NCI-H526 (cell line): ENCODE measurements at places on chromosomes 2 and 18.
A peak's percentile ranks its signal among the peaks of the same experiment; 100 is the strongest.

DNA sequence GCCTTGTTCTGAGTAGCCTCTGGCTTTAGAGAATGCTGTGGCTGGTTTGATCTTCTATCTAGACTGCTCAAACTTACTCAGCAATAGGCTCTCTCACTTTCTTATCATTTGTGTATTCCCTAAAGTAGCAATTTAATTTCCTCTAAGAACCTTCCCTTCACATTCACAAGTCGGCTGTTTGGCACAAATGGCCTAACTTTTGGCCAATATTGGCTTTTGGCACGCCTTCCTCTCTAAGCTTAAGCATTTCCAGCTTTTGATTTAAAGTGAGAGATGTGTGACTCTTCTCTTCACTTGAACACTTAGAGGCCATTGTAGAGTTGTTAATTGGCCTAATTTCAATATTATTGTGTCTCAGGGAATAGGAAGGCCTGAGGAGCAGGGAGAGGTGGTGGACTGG is 219.5 kb upstream of the PXDN start:
- DNase-seq: no peak

DNA sequence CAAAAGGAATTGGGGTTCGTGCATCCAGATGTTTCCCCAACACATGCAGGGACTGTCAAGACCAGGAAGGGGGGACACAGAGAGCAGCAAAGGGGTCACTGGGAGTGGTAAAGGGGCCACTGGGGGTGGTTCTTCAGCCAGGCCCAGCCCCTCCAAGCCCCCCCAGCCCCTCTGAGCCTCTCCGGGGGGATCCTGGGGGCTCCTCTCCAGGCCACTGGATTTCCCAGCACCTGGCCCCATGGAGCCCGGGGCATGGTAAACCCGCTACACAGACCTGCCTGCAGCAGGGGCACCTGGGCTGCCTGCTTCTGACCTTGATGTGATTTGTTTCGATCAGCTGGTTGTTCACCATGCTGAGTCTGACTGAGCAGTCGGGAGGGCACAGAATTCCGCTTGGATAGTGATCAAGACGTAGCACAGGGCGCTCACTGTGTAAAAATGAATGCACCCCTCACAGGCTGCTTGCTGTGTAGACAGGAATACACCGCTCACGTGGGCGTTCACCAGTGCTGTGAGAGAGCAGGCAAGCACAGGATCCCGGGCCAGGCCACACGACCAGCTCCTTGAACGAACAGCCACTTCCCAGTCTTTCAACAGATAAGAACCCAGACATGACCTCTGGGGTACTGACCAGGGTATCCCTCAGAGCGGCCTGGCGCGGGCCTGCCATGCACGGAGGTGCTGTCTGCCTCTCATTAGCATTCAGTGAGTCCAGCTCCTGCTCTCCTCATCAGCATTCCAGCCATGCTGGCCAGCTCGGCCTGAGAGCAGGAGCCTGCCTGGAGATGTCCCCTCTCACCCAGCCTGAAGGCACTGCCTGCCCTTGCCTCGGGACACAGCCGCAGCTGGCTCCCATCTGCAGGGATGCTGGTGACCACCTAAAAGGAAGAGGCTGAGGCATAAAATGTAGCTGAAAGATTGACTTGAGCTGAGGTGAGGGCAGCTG is 73.3 kb upstream of the OTOS start:
- DNase-seq: no peak

DNA sequence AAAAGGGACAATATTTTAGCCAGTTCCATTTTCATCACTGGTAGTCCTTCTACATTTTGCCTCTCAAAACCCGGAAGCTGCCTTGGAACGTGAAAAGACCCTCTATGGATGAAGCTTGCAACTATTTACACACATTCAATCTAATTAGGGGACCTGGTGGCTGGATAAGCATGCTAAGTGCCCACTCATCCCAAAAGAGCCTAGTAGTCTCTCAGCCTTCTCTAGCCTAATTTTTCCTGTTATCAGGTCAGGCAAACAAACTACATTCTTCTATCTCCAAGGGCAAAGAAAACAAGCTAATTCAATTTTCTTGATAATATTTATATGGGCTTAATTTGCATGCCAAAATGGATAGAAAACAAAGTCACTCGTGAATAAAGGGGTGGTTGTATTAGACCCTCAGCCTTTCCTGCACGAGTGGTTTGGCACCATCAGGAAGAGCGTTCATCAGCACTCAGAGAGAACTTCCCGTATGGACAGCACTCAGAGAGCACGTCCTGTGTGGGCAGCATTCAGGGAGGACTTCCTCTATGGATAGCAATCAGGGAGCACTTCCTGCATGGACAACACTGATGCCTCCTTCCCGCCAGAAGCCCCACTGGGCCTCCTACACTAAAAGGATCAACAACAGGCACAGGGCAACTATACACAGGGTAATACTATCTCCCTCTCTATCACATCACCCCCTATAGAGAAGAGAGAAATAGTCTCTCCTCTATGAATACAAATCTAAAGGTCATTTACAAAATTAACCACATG is 122.2 kb downstream of the RBMS1 start:
- DNase-seq: no peak

- no peak for DNase-seq
Measured at GRCh38 chr2:7016601-7017211, 99.5 kb downstream of the RNF144A start.

DNA sequence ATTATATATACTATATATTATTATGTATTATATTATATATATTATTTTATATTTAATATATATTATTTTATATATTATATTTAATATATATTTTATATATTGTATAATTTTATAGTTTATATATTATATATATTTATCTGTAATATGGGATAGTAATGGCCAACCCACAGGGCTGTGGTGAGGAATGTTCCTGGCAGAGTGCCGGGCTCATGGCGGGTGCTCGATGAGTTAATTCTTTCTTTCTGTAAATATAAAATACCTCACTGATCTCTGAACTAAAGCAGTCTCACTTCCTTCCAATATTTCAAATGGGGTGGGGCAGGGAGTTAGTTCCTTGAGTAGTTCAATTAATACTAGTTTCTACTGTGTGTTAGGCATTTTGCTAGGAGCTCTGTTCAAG is 389.4 kb downstream of the TSN start:
- no peak for DNase-seq

GRCh38 chr18:72866442-72866900 is 1.3 kb downstream of the NETO1 start:
- no peak for DNase-seq

- DNase-seq: no peak
Measured at GRCh38 chr2:147800316-147800715, 44.5 kb upstream of the ACVR2A start.

- DNase-seq: no peak
Measured at GRCh38 chr2:230906471-230907230, 18.4 kb downstream of the GPR55 start.

GRCh38 chr2:157377861-157378260 is 52.2 kb upstream of the ERMN start:
- DNase-seq: no peak

DNA sequence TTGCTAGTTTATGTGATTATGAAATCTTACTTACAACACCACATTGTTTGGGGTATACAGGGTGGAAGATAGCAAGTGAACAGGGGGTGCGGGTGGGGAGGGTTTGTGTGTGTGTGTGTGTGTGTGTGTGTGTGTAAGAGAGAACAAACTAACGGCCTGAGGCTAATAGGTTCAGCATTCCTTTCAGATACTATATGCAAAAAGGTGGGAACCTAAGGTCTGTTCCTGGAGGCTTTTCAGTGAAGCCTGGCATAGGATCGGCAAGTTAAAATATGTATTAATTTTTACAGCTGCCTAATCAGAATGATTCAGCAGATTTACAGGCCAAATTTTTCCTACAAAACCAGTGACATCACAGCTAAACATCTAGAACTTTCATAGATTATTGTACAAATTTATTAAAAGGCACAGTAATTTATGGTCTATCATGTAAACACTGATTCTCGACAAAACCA is 7.6 kb upstream of the SPDYA start:
- no peak for DNase-seq

GRCh38 chr2:14942987-14943386 is 310.5 kb downstream of the LRATD1 start:
- DNase-seq: peak; percentile 27

GRCh38 chr2:205288686-205289085 is 393.6 kb upstream of the NRP2 start:
- DNase-seq: no peak

GRCh38 chr2:7801212-7801611 is 880.6 kb upstream of the ID2 start:
- no peak for DNase-seq

DNA sequence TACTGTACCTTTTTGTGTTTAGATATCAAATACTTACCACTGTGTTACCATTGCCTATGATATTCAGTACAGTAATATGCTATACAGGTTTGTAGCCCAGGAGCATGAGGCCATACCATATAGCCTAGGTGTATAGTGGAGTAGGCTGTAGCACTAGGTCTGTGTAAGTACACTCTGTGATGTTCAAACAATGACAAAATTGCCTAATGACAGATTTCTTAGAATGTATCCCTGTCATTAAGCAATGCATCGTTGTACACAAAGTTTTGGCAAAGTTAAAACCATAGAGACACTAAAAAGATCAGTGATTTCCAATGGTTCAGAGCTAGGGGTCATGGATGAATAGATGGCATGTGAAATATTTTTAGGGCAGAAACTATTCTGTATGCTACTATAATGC is 415.5 kb downstream of the NCKAP5 start:
- no peak for DNase-seq

DNA sequence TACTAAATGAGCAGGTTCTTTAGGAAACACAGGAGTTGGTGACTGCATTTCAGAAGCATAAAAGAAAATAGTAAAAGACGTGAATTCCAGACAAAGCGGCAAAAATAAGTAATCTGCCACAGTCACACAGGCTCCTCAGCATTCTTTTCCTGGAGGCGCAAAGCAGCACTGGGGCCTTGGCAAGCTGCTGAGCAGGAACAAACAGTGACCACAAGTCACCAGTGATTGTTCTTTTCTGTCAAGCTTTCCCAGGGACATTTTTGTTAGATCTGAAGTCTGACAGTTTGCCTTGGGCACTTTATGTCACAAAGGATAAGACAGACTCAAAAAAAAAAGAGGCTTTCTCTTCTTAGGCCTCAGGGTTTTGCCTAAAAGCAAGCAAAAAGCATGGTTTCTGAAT is 216.2 kb downstream of the CDH20 start:
- DNase-seq: no peak

DNA sequence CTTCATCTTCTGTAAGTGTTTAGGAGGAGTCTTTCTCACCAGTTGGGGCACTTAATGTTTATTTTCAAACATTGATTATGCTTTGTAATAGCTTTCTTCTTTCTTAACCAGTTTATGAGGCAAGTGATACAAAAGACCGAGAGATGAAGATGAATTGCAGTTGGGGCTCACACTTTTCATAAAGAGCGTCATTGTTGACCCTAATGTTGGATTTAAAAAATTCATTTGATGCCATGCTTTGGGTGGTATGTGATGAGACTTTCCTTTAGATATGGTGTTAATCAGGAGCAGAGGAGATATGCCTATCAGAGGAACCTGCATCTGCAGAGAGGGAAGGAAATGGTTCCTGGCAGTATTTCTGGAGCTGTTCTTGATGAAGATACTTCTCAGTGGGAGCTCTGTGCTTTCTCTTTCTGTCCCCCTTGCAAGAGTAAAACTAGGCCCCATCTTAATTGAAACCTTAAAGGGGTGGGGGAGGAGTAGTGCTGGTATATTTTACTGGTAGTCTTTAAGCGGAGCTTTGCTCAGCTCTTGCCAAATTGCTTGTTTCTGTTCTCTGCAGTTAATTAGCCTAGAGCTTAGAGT is 2.3 kb downstream of the EML4 start:
- no peak for DNase-seq

DNA sequence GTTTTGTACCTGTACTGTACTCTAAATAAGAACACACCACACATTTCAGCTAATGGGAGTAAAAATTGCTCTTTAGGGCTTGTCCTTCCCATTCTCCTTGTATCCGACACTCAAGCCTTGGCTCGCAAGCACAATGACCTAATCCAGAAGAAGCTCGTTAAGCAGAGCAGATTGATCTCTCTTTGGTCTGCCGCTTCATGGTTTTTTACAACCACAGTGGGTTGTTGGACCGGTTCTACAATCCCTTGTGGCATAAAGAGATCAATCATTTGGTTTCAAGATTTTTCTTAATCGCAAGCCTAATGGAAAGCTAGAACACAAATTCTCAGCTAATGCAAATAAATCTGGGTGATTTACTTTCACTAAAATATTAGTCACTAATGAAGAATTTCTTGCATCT is 662.1 kb downstream of the LRP1B start:
- no peak for DNase-seq

DNA sequence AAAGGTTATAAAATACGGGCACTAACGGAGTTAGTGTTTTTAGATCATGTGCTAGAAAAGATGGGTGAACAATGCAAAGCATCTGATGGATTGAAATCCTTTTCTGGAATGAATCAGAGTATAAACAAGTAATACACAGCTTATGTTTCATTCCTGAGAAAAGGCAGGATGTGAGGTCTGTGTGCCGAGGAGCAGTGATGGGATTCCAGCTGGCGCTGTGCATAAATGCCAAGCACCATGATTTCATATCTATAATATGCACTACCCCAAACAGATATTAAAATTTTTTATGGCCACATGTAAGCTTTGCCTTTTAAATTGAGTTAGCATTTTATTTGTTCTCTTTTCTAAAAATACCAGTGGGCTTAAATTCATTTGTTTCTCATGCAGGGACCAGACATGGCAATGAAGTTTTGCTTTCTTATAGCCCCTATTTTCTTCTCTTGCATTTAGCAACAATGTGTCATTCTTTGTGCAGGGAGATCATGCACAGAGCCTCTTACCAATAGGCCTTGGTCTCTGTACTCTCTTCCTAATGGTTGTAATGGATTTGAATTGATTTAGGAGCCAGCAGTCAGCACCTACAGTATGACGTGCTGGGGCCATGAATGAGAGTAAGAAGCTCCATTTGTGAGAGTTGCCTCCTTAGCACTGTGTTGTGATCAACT is 323.9 kb downstream of the SLC8A1 start:
- DNase-seq: no peak

DNA sequence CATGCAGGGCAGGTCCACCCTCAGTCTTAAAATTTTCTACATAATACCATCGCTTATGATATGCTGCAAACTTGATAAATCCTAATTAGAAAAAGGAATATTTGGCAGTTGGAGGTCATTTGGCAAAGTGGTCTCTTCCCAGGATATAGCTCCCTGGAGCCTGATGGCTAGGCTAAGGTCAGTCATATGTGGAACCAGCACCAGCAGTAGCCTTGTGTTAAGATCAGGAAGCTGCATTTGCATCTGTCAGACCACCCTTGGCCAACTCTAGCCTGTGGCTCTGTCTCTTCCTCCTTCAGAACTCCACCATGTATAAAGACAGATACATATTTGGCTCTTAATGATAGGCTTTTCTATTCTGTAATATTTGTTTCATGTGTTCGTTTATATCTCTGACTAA is 5.4 kb upstream of the HK2 start:
- no peak for DNase-seq
